ENCODE measurements at places on chromosomes 2 and 18.

DNA sequence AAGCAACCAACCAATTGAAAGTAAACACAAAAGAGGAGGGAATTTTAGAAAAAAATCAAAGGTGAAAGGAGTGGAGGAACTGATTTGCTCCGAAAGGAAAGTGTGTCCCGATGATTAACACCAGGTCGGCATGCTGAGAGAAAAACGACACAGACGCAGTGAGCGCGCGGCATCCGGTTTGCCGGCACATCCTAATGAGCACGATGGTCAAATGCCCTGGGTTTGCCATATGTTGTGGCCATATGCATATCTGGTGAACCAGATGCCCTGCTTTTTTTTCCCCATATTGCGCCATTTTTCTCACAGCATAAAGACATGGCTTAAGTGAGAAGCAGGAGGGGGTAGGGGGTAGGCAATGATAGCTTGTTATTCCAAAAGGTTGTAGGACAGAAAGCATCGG, 626.7 kb downstream of the BCL11A start:
- DNase-seq, result no peak

GRCh38 chr18:9068346-9068745, 34.2 kb upstream of the NDUFV2 start:
- DNase-seq, result no peak

GRCh38 chr2:120873958-120874887, 138.6 kb downstream of the GLI2 start:
- DNase-seq, result no peak

- DNase-seq, result no peak
Measured at GRCh38 chr18:6412933-6413472, 1.7 kb downstream of the L3MBTL4 start.

- DNase-seq, result no peak
Measured at GRCh38 chr2:164203131-164203530, 418.2 kb downstream of the GRB14 start.

GRCh38 chr2:63723709-63724108, 118.0 kb upstream of the UGP2 start:
- DNase-seq, result no peak

- no peak for DNase-seq
Measured at GRCh38 chr2:224753743-224754540, 37.8 kb upstream of the CCDC195 start.

- DNase-seq, result no peak
Measured at GRCh38 chr2:18536100-18536499, 24.4 kb downstream of the RDH14 start.

DNA sequence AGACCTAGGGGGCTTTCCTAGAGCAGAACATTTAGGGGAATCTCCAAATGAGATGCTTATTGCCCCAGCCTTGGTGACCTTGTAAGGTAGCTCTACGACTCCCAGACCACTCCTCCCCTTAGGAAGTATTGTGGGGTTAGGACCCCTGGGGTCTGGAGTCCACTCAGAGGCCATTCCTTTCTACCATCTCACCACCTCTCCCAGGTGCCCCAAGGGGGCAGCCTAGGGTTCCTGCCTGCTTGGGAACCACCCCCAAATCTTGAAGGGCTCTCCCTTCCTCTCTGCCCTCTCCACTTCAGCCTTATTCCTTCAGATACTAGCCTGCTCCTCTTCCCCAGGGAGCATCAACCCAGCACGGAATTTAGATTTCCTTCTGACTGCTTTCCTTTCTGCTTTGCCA, 17.5 kb upstream of the EXOC6B start:
- no peak for DNase-seq

- no peak for DNase-seq
Measured at GRCh38 chr2:118102433-118103082, 14.3 kb downstream of the INSIG2 start.

DNA sequence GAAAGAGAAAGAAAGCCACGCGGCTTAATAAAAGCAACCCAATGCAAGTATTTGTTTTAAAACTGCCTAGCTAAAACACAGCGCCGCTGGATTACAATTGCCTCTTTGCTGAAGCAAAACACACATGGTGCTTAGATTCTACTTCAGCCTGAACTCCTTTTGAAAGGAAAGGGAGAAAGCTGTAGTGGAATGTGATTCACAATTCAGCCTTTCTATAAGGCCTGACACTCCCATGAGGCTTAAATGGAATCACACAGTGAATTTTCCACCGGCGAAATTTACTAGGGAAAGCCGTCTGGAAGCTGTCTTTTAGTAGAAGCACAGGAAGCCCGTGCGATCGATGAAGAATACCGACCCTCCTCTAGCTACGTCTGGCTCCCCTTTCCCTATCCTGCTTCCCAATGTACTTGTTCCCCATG, 348.0 kb downstream of the DLGAP1 start:
- DNase-seq, result no peak

- no peak for DNase-seq
Measured at GRCh38 chr2:138757384-138757783, 22.8 kb downstream of the NXPH2 start.

GRCh38 chr2:36246320-36246990, 109.1 kb upstream of the CRIM1 start:
- no peak for DNase-seq

GRCh38 chr2:173117678-173118077, 42.0 kb downstream of the MAP3K20 start:
- no peak for DNase-seq

GRCh38 chr18:12393998-12394397, 13.7 kb upstream of the PRELID3A start:
- no peak for DNase-seq

DNA sequence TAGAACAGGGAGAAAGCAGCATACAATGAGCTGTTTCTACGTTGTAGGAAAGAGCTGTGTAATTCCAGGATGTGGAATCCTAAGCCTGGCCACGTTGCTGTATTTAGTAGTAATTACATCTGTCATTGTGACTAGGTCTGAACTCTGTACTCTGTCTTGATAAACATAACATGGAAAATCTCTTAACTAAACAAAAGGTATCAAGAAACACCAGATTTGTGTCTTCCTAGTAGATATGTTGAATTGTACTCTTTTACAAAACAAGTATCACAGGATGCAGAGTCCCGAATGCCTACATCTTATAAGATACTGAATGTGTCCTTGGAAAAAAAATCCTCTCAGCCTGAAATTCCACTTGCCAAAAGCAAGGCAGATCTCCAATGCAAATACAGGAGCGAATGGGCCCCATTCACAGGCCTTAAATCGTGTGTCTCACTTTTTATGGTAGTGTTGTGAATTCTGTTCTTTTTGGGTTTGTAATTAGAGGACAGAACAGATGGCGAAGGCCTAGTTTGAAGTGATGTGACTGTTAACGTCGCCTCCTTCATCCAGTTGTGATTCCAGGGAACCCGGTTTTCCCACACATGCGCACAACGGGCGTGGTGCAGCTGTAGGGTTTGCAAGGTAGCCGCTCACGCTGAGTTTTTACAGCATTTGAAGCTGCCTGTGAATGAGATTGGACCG, 246.5 kb downstream of the GBX2 start:
- DNase-seq, result no peak

DNA sequence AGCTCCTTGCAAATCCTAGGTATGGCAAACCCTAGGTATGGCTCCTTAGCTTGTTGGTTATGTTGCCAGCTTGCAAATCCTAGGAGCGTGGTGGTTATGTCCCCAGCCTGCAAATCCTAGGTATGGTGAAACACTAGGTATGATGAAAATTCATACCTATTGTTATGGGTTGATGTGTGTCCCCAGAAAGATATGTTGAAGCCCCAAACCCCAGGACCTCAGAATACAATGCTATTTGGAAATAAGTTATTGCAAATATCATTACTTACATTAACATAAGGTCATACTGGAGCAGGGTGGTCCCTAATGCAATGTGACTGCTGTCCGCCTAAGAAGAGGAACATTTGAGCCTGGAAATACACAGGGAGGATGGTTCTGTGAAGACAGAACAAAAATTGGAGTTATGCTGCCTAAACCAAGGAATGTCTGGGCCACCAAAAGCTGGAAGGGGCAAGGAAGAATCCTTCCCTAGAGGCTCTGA, 220.8 kb downstream of the MYCN start:
- no peak for DNase-seq

DNA sequence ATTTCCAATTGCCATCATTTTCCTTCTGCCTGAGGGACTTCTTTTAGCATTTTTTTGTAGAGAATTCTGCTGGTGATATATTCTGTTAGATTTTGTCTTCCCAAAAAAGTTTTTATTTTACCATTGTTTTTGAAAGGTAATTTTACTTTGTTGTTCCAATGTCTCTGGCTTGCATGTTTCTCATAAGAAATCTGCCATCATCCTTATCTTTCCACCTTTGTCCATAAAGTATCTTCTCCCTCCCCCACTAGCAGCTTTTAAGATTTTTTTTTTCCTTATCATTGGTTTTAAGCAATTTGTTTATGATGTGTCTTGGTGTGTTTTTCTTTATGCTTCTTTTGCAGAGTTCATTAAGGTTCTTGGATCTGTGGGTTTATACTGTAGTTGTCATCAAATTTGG, 104.5 kb downstream of the KCTD1 start:
- DNase-seq, result no peak

DNA sequence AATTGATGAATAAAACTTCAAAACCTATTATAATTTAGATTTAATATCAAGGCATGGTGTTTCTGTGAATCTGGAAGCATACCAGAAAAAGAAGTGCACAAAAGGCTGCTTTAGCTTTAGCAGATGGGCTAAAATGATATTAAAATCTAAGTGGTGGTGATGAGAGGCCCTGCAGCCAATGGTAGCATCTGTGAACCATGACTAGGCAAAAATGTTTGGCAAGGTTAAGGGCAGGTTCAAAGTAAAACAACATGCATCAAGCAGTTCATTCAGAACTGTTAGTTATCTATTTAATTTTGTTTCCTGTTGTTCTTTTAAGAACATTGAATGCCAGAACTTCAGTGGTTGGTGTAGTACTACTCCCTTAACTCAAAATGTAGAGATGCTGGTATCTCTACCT, 1736.9 kb upstream of the CELF4 start:
- DNase-seq, result no peak

DNA sequence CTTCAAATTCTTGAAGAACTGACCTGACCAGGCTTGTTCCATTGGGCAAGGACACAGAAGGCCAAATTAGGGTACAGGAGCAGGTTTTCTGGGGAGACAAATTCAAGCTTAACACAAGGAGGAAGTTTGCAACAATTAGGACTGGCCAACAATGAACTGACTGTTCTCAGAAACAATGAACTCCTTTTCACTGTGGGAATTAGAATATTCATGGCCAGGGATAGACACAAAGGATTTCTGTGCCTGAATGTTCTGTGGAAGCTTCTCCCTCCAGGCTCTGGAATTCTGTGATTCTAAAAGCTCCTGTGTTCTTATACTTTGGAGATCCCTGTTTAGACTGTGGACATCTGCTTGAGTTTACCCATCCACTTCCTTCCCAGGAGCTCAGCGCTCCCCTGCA, 15.2 kb downstream of the SMYD1 start:
- DNase-seq, result no peak

DNA sequence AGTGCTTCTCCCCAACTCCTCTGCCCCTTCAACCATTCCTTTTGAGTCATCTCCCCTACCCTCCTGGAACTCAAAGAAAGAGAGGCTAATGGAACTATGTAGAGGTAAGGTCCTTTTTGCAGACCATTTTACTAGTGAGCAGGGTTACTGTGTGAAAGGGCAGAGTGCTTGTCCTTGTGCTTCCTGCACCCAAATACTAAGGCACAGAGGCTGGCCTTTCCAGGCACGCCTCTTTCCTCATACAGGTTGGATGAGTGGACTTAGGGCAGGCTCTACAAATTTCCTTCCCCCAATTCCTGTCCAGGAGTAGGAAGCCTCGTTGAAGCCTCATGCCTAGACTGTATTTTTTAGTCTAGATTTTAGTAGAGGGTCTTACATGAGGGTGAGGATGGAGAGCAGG, 288.8 kb upstream of the SLC14A2 start:
- DNase-seq, result no peak

DNA sequence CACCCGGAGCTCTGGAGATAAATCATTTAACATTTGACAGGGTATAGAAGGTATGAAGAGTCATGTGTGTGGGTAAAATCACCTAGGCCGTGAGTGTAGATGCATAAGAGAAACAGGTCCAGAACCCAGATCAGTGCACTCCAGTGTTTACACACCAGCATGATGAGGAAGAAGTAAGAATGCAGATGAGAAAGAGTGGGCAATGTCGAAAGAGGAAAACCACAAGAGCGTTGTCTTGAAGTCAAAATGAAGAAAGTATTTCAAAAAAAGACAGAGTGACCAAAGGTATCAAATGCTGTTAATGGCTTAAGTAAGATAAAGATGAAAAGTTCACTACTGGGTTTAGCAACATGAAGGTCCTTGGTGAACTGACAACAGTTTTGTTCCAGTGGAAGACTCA, 32.0 kb upstream of the PLB1 start:
- DNase-seq, result no peak

GRCh38 chr18:64380117-64380516, 231.2 kb upstream of the LINC00305 start:
- no peak for DNase-seq

DNA sequence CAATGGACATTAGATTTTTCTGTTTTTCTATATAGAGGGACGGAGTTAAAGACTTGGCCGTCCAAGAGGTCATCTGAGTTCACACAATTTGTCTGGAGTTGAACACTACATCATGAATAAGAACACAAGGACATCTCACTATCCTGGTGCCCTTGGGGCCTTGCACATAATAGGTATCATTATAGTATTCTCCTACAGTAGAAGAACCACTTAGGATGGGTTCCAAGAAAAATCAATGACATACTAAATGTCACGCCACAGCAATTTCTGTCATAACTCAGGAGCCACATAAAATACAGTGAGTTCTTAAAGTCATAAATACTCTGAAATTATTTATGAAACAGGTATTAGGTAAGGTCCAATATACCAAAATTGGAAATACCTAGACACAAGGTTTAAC, 154.4 kb downstream of the NCKAP5 start:
- no peak for DNase-seq

GRCh38 chr2:63789338-63790020, 52.2 kb upstream of the UGP2 start:
- DNase-seq, result no peak

- no peak for DNase-seq
Measured at GRCh38 chr2:112664689-112665088, 18.9 kb downstream of the SLC20A1 start.

- DNase-seq, result no peak
Measured at GRCh38 chr2:71419145-71419544, 34.2 kb upstream of the DYSF start.
